H9 (cell line): ENCODE measurements at places on chromosomes 1 and 21.

DNA sequence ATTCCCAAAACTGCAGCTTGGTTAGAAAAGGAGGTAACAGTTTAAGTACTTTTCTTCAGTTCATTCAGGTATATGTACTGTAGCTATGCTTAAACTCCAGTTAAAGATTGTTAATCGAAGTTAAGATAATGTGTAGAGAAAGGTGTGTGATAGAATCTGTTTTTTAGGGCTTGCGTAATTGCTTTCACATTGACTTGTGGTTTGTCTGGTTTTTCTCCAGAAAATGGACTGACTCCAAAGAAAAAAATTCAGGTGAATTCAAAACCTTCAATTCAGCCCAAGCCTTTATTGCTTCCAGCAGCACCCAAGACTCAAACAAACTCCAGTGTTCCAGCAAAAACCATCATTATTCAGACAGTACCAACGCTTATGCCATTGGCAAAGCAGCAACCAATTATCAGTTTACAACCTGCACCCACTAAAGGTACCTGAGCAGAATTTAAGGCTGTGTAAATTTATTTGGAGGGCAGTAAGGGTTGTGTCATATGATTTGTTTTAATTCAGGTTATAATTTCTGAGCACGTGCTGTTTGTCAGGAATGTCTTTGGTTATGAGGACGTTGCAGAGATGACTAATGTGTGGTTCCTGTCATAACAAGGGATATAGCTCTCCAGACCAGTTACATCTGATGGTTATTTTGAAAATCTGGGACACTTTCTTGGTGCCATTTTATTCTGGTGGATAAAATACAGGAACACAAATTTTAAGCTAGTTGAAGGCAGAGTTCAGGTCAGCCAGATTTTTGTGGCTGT lies 26.0 kb downstream of the ATF6 start:
- DNase-seq: no peak

GRCh38 chr1:59698386-59698785 lies 116.4 kb upstream of the HOOK1 start:
- DNase-seq: no peak

GRCh38 chr1:220356981-220357850 lies 85.0 kb upstream of the RAB3GAP2 start:
- DNase-seq: no peak

DNA sequence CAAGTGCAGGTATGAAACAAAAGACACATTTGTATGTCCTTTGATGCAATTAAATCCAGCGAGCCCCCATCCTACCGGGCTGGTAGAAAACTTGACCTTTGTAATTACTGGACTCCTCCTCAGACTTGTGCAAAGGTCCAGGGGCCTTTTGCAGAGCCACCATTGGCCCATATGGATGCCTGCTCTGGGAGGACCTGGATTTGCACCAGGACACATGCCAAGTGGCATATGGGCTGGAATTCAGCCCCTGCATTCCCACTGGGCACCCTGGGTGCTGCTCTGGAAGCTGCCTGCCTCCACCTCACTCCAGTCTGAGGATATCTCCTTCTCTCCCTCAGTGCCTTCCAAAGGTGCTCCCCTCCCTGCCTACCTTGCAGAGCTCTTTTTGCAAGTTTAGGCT lies 36.0 kb downstream of the LACTBL1 start:
- no peak for DNase-seq

DNA sequence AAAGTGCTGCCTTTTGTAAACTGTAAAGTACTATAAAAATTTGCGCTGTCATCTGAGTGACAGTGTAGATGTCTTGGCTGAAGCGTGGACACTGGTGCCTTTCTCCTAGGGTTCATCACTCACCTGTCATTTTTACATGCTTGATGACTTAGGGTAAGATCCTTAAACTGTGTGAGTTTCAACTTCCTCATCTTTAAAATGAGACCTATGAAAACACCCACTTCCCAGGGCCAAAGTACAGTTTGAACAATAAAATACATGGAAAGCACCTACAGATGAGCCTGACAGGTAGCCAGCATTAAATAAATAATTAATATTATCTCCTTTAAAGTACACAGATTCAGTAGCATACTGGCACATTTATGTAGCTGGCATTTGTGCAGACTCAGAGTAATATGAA lies 309.9 kb downstream of the CHRM3 start:
- no peak for DNase-seq
